Naive thymus-derived CD4-positive, alpha-beta T cell (primary cell): ENCODE measurements at places on chromosomes 4 and X.
A peak's percentile ranks its signal among the peaks of the same experiment; 100 is the strongest.

DNA sequence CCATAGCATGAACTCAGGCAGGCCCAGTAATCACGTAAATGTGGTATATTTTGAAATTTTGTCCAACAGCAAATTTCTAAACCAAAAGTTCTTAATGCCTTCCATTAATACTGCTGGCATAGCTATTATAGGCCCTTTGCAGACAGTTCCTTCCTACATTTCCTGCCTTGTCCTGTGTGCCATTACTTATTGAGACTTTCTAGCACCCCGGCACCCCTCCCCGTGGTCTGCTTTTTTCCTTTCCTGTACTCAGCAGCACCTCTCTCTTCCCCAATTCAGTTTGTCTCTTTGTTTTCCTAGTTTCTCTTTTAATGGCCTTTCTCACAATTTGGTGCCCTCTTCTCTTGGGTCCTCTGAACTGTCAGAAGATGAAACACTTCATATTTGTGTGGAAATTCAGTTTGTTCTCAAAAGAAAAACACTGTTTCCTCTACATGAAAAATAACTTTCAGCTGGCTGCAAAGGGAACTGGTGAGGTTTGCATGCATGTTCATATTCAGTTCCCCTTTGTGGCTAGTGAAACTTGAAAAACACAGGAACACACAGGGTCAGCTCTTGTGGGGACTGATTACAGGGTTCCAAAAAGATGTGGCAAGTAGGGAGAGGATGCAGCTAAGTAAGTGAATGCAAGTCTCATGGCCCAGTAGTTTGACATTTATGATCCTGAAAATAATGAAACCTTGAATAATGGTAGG, 17.1 kb downstream of the GPR34 start:
- no peaks in the 10 kb centered on the region for H3K4me1 ChIP-seq
- H3K4me3 ChIP-seq: no peak overlapping the region
- H3K27ac ChIP-seq: no peak overlapping the region
- no peaks in the 10 kb centered on the region for H3K27me3 ChIP-seq
- DNase-seq: no peak

- no peaks in the 10 kb centered on the region for H3K4me1 ChIP-seq
- no peak overlapping the region for H3K27ac ChIP-seq
Measured at GRCh38 chrX:31222946-31223345, 151.1 kb upstream of the FTHL17 start.

DNA sequence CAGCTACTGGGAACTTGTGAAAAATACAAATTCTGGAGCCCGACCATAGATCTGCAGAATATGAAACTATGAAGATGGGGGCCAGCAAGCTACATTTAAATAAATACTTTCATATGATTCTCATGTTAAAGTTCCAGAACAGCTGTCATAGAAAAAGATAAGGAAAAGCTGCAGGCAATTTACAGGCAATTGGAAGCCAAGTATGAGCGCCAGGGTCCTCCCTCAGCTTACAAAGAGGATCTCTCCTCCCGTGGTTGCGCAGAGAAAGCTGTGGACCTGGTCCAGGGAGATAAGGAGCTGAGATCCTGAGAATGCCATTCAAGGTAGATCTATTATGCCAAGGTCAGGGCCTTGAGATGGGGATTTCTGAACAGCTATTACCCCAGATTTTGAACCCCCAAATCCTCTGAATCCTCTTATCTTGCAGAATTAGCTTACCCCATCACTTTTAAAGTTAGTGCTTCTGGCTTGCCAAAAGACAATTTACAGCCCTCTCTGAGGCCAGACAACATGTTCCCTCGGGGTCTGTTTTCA, 25.6 kb upstream of the FRAS1 start:
- no peaks in the 10 kb centered on the region for H3K27me3 ChIP-seq
- no peak for DNase-seq
- H3K4me3 ChIP-seq: no peak overlapping the region
- no peaks in the 10 kb centered on the region for H3K4me1 ChIP-seq
- no peaks in the 10 kb centered on the region for H3K36me3 ChIP-seq
- H3K27ac ChIP-seq: no peak overlapping the region

GRCh38 chr4:155759372-155760252, 791 bp downstream of the GUCY1B1 start:
- no peak overlapping the region for H3K27ac ChIP-seq
- no peak for DNase-seq
- H3K36me3 ChIP-seq: no peaks in the 10 kb centered on the region
- H3K4me3 ChIP-seq: no peak overlapping the region
- peaks cover 10% of the 10 kb centered on the region for H3K27me3 ChIP-seq

DNA sequence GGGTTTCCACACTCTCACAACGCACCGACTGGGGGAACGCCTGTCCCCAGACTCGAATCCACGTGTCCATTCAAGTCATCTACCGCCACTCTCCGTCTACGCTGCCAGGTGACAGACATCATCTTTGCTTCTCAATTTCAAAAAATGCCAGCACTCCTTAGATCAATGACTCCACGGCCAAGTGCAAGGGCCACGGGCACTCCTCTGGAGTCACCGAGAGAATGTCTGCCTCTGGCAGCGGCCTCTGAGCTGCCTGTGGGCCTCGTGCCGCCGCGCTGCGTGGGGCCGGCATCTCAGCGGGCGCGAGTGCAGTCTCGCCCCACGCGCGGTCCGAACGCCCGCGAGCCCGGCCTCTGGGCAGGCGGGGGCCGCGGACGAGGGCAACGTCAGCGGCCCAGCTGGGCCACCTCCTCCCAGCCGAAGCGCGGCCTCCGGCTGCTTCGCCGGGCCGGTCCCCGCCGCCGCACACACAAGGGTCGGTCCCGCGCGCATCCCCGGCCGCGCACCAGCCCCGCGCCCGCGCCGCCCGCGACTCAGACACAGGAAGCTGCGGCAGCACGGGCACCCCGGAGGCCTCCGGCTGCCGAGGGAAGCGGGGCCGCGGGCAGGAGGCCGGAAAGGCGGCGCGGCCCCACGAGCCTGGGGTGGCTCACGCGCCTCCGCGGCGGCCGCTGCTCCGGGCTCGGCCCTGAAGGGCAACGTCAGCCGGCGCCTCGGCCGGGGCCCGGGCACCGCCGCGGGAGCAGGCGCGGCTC, 450 bp downstream of the ACSL1 start:
- peaks cover 7% of the 10 kb centered on the region for H3K4me1 ChIP-seq
- peak overlapping the region; percentile 27 for H3K4me3 ChIP-seq
- H3K27me3 ChIP-seq: no peaks in the 10 kb centered on the region
- H3K27ac ChIP-seq: peak overlapping the region; percentile 73

GRCh38 chr4:22372986-22373385, 142.9 kb downstream of the ADGRA3 start:
- no peaks in the 10 kb centered on the region for H3K36me3 ChIP-seq
- no peak overlapping the region for H3K4me3 ChIP-seq
- no peak for DNase-seq
- no peaks in the 10 kb centered on the region for H3K4me1 ChIP-seq
